ENCODE measurements at places on chromosomes 16 and 17.

DNA sequence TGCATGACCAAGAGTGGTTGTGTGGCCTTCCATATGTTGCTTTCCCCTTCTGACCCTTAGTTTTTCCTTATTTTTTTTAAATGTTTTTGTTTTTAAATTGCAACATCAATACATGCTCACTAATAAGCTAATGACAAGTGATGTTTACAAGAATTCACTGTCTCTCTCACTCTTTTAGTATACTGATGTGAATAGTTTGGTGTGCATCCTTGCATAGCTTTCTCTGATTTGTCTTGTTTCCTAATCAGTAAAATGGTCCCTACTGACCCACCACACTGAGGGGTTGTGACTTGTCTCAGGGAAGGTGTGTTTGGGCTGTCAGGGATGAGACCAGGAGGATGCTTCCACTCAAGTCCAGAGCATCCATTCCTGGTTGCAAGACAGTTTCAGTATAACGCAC, 26.0 kb downstream of the CIITA start:
- H3K27me3 ChIP-seq = no peaks in the 10 kb centered on the region
- H3K4me3 ChIP-seq = no peak overlapping the region
- no peak for DNase-seq
- H3K4me1 ChIP-seq = no peaks in the 10 kb centered on the region
- H3K36me3 ChIP-seq = peaks cover 10% of the 10 kb centered on the region
- no peak overlapping the region for H3K27ac ChIP-seq

DNA sequence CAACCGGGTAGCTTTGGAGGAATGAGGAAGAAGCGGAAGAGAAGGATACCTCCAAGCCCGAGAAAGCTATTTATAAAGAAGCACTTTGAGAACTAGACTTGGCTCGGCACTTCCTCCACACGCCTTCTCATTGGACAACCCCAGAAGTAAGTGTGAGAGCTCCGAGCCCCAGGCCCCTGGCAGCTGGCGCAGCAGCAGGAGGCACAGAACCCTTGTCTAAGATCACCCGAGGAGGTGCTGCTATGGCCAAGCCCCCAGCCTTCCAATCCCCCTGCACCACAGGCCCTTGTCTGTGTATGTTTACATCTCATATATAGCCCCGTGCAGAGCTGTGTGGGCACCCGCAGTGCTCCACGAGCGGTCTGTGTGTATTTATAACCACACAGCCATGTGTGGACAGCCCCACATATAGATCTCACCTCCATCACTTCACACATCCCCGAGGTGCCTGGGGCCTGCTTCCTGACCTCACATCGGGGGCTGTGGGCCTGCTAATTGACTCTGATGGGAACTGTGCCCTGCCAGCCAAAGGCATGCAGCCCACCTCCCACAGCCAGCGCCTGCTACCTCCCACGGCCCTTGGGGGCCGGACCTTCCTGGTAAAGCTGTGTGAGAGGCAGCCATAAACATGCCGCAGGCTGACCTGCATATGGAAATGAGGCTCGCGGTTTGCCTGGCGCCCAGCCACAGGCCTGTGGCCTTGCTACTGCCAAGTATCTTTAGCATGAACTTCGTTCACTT, 96.1 kb downstream of the C17orf67 start:
- DNase-seq = no peak
- no peak overlapping the region for H3K27ac ChIP-seq
- no peaks in the 10 kb centered on the region for H3K36me3 ChIP-seq
- no peaks in the 10 kb centered on the region for H3K27me3 ChIP-seq
- no peak overlapping the region for H3K4me3 ChIP-seq

- no peak for DNase-seq
- no peaks in the 10 kb centered on the region for H3K27me3 ChIP-seq
- no peak overlapping the region for H3K4me3 ChIP-seq
- peak overlapping the region; percentile 87 for H3K27ac ChIP-seq
- peaks cover 35% of the 10 kb centered on the region for H3K4me1 ChIP-seq
- peaks cover 71% of the 10 kb centered on the region for H3K36me3 ChIP-seq
These were observed 21.1 kb downstream of the CSNK2A2 start for GRCh38 chr16:58176608-58177352.

DNA sequence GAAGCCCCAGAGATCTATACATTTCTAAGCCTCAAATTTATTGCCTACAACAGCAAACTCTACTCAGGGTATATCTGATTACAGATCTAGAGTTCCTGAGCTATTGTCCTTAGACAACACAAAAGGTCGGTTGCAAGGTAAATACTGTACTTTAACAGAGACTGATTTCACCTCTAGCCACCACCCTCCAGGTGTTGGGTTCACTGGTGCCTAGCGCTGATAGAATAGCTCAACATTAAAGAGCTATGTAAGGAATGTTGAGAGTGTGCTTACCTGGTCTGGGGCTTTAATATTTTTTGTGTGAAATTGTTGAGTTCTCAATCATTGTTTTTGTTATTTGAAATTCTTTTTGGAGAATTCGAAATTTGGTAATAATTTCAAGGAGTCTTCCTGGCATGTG, 277.0 kb upstream of the PSMD7 start:
- H3K27me3 ChIP-seq = no peaks in the 10 kb centered on the region
- no peak for DNase-seq
- no peaks in the 10 kb centered on the region for H3K4me1 ChIP-seq
- no peaks in the 10 kb centered on the region for H3K36me3 ChIP-seq

DNA sequence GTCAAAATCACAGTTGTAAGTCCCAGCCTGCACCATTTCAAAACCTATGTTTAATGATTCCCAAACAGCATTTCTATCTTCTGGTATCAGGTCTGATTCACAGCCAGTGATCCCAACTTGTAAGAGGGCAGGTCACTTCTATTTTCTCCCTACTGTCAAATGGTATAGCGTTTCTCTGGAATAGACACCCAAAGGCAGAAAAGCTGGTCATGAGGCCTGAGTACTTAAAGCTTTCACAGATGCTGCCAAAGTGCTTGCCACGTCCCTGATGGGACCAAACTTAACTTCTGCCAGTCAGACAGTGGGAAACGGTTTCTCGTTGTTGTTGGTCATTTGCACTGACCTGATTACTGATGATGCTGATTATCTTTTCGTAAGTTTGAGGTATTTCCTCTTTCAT, 43.4 kb downstream of the CYTH1 start:
- peaks cover 15% of the 10 kb centered on the region for H3K36me3 ChIP-seq
- H3K4me3 ChIP-seq = no peak overlapping the region
- H3K4me1 ChIP-seq = peaks cover 93% of the 10 kb centered on the region
- peak overlapping the region; percentile 95 for H3K27ac ChIP-seq
- DNase-seq = no peak

DNA sequence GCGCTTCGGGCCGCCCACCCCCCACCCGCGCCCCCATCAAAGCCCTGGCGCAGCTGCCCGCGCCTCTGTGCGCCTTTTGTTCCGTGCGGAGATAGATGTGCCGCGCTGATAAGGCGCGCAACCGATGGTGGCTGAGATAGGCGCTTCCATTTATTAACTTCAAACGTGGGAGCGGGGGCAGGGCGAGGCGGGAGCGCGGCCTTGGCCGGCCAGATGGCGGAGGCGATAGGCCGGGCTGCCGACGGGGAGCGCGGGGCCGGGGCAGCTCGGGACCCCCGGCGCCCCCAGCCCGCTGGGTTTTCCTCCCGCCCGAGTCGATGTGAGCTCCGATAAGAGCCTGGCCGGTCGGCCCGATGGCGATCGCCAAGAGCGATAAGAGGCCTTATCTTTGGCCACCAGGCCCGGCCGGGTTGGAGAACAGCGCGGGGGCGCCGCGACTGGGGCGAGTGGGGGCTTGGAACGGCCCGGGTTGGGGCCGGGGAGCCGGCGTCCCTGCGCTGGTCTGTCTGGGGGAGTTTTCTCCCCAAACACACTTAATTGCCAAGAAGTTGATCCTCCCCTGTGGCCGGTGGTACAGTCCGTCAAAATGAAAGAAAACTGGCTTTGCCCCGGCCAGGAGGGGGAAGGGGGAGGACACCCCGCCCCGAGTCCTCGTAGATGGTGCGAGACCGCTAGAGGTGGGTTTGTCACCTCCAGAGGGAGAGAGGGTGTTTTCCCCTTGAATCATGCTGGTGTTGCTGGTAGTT, 2.7 kb downstream of the ZFPM1 start:
- H3K4me1 ChIP-seq = peaks cover 46% of the 10 kb centered on the region
- no peaks in the 10 kb centered on the region for H3K36me3 ChIP-seq
- no peaks in the 10 kb centered on the region for H3K27me3 ChIP-seq
- DNase-seq = peak; percentile 88
- H3K27ac ChIP-seq = peak overlapping the region; percentile 99

DNA sequence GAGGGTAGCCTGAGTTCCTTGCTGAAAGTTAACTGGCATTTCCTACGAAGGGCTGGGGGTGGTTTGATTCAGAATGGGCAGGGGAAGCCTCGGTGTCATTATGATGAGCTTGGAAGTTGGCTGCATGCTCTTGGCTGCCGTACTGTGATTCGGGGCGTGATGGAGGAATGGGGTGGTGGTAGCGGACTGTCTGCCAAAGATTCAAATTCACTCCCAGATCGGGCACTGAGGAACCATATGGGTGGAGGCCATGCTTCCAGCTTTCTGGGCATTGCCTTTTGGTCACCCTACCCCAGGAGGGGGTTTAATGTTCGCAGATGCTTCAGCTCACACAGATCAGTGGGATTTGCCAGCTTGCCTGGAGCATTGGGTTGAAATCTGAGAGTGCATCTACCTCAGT, 492.8 kb upstream of the EEF2KMT start:
- H3K27ac ChIP-seq = no peak overlapping the region
- no peak for DNase-seq
- no peaks in the 10 kb centered on the region for H3K27me3 ChIP-seq
- H3K4me1 ChIP-seq = no peaks in the 10 kb centered on the region
- H3K4me3 ChIP-seq = no peak overlapping the region

GRCh38 chr17:29633886-29634285, 11.2 kb upstream of the CORO6 start:
- H3K4me1 ChIP-seq = peaks cover 20% of the 10 kb centered on the region
- no peak overlapping the region for H3K4me3 ChIP-seq
- peaks cover 34% of the 10 kb centered on the region for H3K36me3 ChIP-seq
- H3K27ac ChIP-seq = peak overlapping the region; percentile 10

GRCh38 chr16:76157629-76158028, 119.6 kb upstream of the CNTNAP4 start:
- no peaks in the 10 kb centered on the region for H3K36me3 ChIP-seq
- no peaks in the 10 kb centered on the region for H3K27me3 ChIP-seq
- H3K4me1 ChIP-seq = no peaks in the 10 kb centered on the region
- H3K27ac ChIP-seq = no peak overlapping the region
- DNase-seq = no peak
- H3K4me3 ChIP-seq = no peak overlapping the region

- H3K27me3 ChIP-seq = peaks cover 15% of the 10 kb centered on the region
- H3K4me3 ChIP-seq = no peak overlapping the region
These were observed 2.3 kb downstream of the CCL1 start for GRCh38 chr17:34360601-34361270.

DNA sequence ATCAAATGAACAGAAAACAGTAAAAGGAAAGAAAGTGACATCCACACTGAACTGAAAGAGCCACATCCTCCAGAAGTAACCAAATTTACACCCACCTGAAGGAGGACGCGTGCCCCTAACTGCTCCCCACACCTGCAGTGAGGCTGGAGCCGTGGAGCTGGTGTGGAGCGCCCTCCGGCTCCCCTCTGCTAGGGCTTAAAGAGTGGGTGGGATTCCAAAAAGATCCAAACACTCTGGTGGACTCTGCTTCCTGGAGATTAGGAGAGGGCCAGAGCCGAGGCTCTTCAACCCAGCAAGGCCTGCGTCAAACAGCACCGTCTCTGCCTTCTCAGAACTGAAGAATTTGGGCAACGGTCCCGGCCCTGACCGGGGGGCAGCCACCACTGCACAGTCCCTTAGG, 15.2 kb downstream of the CCDC40 start:
- no peak for DNase-seq
- no peaks in the 10 kb centered on the region for H3K27me3 ChIP-seq
- no peak overlapping the region for H3K27ac ChIP-seq
- no peaks in the 10 kb centered on the region for H3K4me1 ChIP-seq

DNA sequence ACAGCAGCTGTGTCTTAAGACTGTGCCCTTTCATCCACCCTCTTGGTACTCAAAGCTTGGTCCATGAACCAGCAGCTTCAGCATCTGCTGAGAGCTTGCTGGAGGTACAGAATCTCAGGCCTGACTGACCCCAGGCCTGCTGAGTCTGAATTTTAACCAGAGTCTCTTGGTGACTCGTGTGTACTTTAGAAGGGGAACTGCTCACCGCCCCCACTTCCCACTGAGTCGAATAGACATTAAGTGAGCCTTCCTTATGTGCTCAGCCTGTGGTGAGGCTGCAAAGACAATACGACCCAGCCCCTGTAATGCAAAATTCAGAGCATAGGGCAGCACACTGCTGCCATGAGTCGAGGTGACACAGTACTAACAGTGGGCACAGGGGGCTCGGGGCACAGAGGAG, 662.8 kb downstream of the WWOX start:
- H3K27ac ChIP-seq = peak overlapping the region; percentile 46
- peak; percentile 23 for DNase-seq
- peaks cover 3% of the 10 kb centered on the region for H3K4me1 ChIP-seq
- H3K27me3 ChIP-seq = no peaks in the 10 kb centered on the region
- no peaks in the 10 kb centered on the region for H3K36me3 ChIP-seq

DNA sequence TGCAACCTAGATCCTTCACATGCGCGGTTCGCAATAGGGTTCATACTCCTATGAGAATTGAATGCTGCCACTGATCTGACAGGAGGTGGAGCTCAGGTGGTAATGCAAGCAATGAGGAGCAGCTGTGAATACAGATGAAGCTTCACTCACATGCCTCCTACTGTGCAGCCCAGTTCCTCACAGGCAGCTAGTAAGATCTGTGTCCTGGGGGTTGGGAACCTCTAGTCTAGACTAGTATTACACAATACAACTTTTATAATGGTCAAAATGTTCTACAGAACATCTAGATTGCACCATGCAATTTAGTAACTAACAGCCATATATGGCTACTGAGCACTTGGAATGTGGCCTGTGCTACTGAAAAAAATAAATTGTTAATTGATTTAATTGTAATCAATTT, 26.7 kb downstream of the ABCA5 start:
- no peak overlapping the region for H3K4me3 ChIP-seq
- no peak overlapping the region for H3K27ac ChIP-seq
- no peak for DNase-seq
- no peaks in the 10 kb centered on the region for H3K4me1 ChIP-seq

GRCh38 chr17:80017226-80018010, 18.3 kb downstream of the TBC1D16 start:
- H3K36me3 ChIP-seq = no peaks in the 10 kb centered on the region
- H3K27me3 ChIP-seq = no peaks in the 10 kb centered on the region
- H3K4me1 ChIP-seq = no peaks in the 10 kb centered on the region
- DNase-seq = no peak
- no peak overlapping the region for H3K27ac ChIP-seq
- H3K4me3 ChIP-seq = no peak overlapping the region

- H3K36me3 ChIP-seq = peaks cover 25% of the 10 kb centered on the region
- H3K27ac ChIP-seq = no peak overlapping the region
- H3K4me1 ChIP-seq = peaks cover 22% of the 10 kb centered on the region
- no peaks in the 10 kb centered on the region for H3K27me3 ChIP-seq
These were observed 1.5 kb upstream of the OVCA2 start for GRCh38 chr17:2040219-2040827.

- DNase-seq = no peak
- peaks cover 3% of the 10 kb centered on the region for H3K4me1 ChIP-seq
- no peak overlapping the region for H3K27ac ChIP-seq
These were observed 527 bp downstream of the UNC45B start for GRCh38 chr17:35148144-35148543.

All from activated naive CD8-positive, alpha-beta T cell treated with anti-CD3 and anti-CD28 coated beads, Interleukin-2, amount 50 U/mL, for 24 hours (primary cell).